Stimulated activated CD4-positive, alpha-beta T cell treated with anti-CD3 and anti-CD28 coated beads, Interleukin-1b, Interleukin-23, amount 100 ng/mL, for 1 hour (primary cell): ENCODE measurements at places on chromosomes 16 and 17.

- no peak for DNase-seq
These were observed 14.0 kb downstream of the PRSS54 start for GRCh38 chr16:58280846-58281301.

GRCh38 chr16:69138608-69139007 lies 6.2 kb downstream of the UTP4 start:
- DNase-seq: no peak

DNA sequence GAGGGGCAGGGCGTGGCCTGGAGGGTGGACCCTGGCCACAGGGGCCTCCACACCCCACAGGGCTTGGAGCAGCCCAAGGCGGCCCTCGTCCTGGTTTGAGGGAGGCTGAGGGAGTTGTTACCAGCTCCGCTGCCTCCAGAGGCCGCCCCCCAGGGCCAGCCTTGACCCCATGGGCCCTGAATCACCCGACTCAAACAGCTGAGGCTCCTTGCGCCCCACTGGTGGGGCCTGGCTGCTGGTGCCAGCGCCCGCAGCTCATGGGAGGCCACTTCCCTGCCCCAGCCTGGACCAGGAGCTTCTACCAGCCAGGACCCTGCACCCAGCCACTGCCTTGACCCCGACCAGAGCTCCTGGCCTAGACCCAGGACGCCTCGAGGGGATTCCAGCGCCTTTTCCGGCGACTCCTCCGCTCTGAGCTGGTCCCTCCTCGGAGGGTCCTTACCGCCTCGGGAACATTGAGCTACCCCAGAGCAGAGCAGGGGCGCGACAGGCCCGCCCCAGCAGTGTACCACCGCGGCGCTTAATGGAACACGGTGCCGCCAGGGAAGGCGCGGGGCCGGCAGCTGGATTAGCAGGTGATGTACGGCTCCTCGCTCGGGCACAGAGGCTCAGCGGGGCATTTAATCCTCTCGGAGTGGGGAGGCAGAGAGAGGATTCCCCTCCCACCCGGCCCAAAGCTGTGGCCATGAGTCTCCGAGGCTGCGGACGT lies 37.2 kb downstream of the GSE1 start:
- DNase-seq: no peak

DNA sequence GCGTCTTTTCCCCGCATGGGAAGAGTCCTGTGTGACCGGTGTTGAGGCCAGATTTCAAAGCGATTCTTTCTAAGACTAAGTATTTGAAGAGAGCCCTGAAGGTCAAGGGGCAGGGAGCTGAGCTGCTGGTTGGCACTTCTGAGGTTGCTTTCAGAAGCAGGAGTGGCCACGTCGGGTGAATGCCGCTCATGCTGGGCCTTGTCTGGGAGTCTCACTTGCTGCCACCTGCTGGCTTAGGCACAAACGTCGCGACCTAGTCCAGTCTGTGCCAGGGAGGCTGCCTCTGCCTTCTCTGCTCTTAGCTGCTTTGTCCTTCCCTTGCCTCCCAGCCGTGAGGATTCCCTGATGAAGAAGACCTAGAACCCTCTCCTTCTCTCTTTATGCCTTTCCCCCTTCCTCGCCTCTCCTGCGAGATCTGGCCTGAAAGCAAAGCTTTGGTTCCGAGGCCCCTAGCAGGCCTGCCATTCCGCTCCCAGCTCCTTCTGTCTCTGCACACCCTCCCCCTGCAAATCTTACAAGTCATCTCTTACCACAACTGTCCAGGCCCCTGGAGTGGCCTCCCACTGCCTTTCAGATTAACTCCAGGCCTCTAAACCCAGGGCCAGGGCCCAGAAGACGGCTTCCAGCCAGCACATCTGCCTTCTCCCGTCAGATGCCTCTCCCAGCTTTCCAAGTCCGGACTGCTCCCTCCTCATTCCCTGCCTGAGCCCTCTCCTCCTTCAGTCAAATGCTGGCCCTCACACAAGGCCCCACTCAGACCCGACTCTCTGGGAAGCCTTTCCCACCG lies 11.4 kb downstream of the CTNS start:
- DNase-seq: no peak

DNA sequence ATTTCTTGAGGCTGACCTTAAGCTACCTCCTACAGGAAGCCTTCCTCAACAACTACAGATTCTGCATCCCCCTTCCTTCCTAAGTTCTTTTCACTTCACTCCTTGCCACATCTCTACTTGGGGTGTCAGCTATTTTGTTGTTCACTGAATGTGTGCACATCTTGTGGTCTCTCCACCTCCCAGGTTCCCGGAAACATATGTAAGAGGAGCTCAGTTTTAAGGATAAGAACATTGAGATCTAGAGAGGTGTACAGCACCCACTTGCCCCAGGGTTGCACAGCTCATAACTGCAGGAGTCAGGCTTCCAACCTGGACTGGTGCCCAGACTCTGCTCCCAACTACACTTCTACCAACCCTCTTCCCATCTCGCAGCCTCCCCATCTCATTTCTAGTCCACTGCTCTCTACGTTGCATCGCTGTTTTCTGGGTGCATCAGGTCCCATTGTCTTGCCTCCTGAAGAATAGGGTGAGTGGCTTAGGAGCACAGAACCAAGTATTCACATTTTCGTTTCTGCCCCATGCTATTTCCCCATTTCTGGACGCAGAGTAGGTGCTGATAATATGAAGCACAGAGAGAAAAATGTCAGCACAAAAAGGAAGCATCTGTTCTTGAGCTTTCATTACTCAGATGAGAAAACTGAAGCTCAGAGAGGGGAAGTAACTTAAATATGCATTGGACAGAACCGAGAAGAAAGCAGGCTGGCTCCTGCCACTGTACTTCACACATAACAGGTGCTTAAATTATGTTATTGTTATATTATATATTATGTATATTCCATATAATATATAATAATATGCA lies 292.0 kb upstream of the CCL2 start:
- no peak for DNase-seq

DNA sequence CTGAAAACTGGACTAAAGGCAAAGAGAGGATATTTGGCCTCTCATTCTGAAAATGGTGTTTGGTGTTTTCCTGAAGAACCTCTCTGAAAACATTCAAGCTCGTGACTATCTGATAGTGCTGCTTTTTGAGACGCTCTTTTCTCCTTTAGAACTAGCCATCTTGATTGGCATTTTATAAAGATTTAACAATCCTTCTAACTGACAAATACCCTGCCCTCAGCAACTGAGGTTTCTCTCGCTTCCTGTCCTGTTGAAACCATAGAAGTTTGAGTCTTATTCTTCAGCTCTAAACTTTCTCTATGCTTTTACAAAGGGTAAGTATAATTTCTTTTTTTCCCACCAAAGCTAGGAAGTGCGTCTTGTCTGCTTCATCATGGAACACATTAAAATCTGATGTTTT lies 13.3 kb downstream of the CNEP1R1 start:
- no peak for DNase-seq

DNA sequence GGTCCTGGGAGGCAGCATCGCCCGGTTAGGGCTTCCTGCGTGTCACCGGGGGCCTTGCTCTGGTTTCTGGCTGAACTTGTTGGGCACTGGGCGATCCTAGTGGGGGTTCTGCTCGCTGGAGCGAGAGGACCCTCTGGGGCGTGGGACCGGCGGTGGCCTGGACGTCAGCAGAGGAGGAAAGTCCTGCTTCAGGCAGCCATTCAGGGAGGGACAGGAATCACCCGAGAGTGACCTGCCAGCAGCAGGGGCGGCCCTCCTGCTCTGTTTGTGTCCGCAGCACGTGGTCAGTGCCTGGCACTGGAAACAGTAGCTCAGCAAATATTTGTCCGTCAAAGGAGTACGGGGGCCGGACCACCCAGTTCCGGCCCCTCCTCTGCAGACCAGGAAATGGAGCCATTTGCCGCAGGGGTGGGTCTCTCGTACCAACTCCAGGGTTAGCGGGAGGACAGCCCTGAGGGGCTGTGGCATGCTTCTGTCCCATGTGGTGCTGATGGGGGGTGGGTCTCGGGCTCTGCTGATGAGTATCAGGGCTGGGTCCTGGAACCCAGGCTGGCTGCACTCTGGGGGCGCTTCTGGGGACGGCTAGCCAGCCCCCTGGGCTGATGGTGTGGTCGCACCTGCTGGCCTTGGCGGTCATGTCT lies 48.3 kb downstream of the BAIAP2 start:
- no peak for DNase-seq

- DNase-seq: no peak
These were observed 6.9 kb downstream of the CCR7 start for GRCh38 chr17:40558300-40558889.

GRCh38 chr17:48294806-48295361 lies 135.1 kb downstream of the SKAP1 start:
- DNase-seq: no peak

DNA sequence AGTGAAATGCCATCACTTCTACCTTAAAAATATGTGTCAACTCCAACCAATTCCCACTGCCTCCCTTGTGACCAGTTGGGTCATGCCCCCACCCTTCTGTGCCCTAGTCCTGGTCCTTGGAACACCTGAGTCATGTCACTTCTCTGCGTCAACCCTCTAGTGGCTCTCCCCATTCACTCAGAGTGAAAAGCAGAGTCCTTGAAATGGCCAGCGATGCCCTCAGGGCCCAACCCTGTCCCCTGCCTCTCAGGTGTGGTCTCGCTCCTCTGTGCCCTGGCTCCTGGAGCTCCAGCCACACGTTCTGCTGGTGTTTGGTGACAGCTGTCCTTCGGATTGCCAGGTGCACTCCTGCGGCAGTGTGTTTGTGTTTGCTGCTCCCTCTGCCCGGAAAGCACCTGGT lies 89.2 kb downstream of the SPECC1 start:
- no peak for DNase-seq

DNA sequence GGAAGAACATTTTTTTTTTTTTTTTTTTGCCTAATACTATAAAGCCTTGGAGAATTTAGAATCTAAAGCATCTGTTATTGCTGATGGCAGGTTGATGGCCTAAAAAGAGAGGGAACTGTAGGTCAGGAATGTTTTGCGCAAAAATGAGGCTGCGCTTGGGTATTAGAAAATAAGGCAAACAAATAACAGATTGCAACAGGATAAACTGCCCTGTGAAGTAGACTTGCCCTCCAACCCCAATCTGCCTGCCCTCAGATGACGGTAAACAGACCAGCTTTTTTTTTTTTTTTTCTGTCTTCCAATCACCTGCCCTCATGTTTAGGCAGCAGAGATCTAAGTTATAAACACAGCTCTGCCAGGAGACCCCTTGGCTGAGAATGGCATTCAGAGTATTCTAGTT lies 3.8 kb upstream of the DHX8 start:
- no peak for DNase-seq

- no peak for DNase-seq
These were observed 151.7 kb downstream of the CPPED1 start for GRCh38 chr16:12651765-12652512.
